Stimulated activated CD8-positive, alpha-beta memory T cell treated with anti-CD3 and anti-CD28 coated beads, Interleukin-4, amount 100 ng/mL, for 4 hours (primary cell): ENCODE measurements at places on chromosomes 1 and 21.
A peak's percentile ranks its signal among the peaks of the same experiment; 100 is the strongest.

DNA sequence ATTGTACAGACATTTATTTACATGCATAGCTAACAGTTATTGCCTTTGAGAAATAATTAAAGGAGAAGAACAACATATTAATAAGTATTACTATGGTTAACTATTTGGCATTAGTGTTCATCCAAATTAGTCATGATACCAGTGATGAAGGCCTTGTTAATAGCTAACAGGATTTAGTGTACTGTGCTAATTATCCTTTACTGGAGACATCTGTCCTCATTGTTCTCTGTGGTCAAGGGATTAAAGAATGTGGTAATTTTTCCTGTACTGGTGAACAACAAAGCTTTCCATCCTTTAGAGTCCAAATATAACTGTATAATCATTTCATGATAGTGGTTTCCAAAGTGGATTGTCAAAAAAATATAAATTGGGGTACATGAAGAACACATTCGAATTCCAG, 103.9 kb downstream of the ADGRL4 start:
- DNase-seq: no peak

- DNase-seq: no peak
These were observed 121.3 kb downstream of the MAST2 start for GRCh38 chr1:45924736-45925135.

- DNase-seq: no peak
These were observed 18.5 kb upstream of the SEMA4A start for GRCh38 chr1:156134716-156135435.

DNA sequence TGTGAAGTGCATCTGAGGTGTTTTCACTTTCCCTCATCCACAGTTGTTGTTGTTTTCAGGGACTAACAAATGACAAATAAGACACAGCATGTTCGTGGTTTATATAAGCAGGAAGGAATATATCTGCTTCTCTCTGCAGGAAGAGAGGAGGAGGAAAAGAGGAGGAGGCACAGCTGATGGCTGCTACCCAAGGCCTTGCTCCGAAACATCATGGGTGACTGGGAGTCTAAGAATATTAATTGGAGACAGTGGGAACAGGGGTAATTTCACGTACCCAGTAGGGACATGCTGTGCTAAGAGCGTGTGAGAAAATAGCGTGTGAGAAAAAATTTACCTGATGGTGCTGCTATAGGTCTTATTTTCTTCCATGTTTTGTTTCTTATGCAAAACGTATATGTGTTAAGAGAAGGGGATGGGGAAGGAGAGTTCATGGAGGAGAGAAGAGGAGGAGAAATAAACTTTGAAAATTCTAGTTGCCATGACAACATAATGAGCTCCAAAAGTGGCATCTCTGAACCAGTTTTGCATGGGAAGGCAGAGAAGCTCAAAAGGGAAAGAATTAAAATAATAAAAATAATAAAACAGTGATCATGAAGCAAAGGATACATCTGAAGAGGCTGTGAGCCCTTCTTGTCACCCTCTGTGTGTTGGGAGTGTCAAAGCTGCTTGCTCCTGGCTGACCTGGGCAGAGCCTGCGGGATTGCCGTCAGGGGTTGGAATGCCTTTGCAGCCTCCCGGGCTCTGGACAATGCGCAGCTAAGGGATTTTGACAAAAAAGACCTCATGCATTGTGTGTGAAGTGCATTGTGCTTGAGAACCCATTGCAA, 192.0 kb downstream of the CACNA1E start:
- DNase-seq: no peak

DNA sequence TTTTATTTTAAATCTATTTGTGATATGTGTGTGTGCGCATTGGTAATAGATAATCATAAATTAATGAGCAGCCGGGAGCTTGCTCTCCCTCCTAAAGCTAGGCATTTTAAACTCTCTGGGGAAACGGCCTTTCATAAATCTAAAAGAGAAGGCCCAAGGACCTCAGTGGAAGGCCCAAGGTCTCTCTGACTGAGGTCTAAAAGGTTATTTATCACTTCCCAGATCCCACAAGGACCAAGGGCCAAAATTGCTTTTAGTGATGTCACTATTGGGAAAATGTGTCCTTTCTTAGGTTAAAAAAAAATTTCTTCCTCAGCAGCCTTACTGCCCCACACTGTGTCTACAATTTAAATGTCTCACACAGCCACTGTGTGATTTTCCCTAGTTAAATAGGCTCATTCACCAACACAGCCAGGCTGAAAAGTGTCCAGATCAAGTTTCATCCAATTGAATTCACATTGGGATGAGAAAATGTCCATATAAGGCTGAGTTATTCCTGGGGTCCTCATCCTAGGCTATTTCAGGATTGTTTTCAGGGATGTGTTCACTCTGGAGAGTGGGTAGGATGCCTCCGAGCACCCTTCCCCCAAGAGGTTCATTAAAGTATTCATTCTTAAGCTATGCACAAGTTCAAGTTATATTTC, 46.1 kb downstream of the SLC44A3 start:
- no peak for DNase-seq

- no peak for DNase-seq
These were observed 30.7 kb downstream of the CNIH4 start for GRCh38 chr1:224387302-224387912.

DNA sequence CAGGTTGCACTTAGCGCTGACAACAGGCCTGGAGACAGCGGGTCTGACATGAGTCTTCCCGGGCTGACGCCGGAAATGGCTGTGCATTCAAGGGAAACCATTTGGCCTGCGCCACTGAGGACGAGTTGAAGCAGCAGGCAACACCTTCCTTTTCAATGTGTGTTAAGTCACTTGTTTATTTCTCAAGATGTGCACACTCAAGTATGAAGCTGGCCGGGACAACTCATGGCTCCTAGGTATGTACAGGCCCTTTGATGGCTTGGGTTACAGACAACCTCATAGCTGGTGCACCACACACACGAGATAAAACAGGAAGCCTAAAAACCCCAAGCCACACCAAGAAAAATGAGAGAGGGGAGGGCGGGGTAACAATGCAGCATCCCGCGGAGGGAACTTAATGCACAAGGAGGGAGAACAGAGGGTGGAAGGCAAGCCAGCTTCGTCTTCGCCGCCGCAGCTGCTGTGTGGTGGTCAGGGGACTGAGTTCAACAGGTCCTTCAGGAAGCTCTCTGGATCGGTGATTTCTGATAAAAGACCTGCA, 118.0 kb upstream of the IFFO2 start:
- DNase-seq: peak; percentile 12

GRCh38 chr1:229864686-229865230, 202.3 kb upstream of the GALNT2 start:
- no peak for DNase-seq
